ENCODE measurements at places on chromosomes 3 and 15. TPM values are rescaled to one million over a fixed set of nuclear protein-coding genes. Genes with fewer than 3 reads are reported as not detected.

Gene TGM5
- 0.91 TPM for total RNA-seq

Gene MAGEL2
- 0.70 TPM for total RNA-seq

Gene RNF123
- total RNA-seq = 52.8 TPM

Gene TMEM212
- total RNA-seq = not detected

DNA sequence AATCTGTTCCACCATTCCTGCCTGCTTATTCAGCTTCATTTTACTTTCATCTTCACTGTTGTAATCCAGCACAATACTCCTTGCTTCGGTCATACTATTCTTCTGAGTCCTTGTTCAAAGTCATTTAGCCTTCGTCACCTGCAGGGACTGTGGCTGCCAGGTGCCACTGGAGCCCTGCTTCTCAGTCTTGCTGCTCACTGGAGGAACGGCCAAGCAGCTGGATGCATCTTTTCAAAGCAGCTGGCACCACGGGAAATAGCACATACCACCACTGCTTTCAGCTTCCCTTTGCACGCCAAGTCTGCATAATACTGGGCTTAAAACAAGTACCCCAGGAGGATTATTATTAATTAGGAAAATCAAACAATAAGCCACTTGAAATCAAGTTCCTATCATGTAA lies 287.6 kb downstream of the BCHE start:
- DNase-seq = no peak

DNA sequence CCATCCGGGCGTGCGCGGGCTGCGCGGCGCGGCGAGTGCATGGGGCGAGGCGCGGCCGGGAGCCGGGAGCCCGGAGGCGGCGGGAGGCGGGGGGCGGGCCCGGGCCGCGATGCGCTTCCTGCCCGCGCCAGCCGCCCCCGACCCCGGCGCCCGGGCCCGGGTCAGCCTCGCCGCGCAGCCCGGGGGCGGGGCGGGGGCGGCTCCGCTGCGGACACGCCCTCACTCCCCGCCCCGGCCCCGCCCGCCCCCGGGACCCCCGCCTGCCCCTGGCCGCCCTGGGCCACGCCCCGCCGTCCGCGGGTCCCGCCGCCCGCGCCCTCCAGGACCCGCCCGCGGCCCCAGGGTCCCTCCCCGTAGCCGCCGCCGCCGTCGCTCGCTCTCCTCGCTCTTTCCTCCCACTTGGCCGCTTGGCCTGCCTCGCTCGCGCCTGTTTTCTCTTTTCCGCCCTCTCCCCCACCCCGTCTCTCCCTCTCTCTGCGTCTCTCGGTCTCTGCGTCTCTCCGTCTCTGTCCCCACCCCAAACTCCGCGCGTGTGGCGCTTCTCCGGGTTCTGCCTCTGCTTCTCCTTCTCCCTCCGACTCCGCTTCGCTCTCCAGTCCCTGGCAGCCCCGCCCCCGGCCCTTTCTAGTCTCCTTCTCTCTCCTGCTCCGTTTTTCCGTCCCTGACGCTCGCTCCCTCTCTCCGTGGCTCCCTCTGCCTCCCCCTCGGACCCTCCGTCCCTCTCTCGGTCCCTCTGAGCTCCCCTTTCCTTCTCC lies at the start of gene PLXND1:
TSS of gene PLXND1 (minus strand) at position 41 of the 755 bp plus-strand sequence. CDS start at position 4, 37 bp downstream.
- peak; percentile 79 for DNase-seq

- no peak for DNase-seq
Observed at GRCh38 chr15:78993931-78994530, 49.2 kb upstream of the CTSH start.

DNA sequence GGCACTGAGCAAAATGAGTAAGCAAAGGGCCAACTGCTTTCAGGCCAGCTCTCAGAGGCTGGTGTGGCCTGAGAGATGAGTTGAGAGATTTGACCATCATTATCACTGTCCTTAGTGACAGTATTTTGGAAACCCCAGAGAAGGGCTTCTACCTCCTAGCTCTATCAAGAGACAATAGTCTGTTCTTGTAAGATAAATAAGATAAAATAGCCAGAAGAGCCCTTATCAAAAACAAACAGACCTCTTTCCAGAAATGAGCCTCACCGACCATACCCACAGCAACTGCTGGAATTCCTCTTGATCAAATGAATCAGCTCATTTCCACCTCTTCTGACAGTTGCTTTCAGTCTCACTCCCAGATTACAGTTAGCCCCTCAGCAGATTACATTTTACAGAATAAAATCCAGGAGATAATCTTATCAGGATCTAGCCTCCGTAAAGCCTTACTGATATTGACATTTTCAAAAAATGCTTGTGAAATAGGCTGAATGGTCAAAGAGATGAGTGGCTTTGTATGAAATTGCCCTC lies 4.5 kb downstream of the HDC start:
- no peak for DNase-seq

GRCh38 chr15:39230205-39230907 lies 350.5 kb upstream of the THBS1 start:
- no peak for DNase-seq

DNA sequence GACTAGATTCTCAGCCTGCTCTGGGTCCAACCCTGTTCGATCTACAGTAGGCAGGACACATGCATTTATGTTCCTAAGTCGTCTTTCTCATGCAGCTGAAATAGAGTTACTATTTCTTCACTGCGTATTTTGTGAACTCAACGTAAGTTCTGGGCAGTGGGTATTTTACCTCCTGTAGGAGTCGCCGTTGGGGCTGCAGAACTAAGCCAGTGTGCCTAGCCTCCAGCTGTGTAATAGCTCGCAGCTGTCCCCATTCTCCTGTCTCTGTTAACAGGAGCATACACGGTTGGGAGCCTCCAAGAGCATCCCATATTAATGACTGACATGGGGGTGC lies 58.4 kb upstream of the HRH1 start:
- DNase-seq = no peak

Measured in ureter (tissue), 1 donor.